Left ventricle myocardium inferior (tissue), 1 donor: ENCODE measurements at places on chromosomes 1 and 21. TPM values are rescaled to one million over a fixed set of nuclear protein-coding genes. Genes with fewer than 3 reads are reported as not detected.
A peak's percentile ranks its signal among the peaks of the same experiment; 100 is the strongest.

GRCh38 chr1:33512226-33513011 lies 40.0 kb downstream of the ZSCAN20 start:
- H3K27ac ChIP-seq = no peak overlapping the region
- no peak overlapping the region for H3K4me3 ChIP-seq
- H3K27me3 ChIP-seq = no peaks in the 10 kb centered on the region
- no peaks in the 10 kb centered on the region for H3K36me3 ChIP-seq
- H3K4me1 ChIP-seq = peaks cover 13% of the 10 kb centered on the region

DNA sequence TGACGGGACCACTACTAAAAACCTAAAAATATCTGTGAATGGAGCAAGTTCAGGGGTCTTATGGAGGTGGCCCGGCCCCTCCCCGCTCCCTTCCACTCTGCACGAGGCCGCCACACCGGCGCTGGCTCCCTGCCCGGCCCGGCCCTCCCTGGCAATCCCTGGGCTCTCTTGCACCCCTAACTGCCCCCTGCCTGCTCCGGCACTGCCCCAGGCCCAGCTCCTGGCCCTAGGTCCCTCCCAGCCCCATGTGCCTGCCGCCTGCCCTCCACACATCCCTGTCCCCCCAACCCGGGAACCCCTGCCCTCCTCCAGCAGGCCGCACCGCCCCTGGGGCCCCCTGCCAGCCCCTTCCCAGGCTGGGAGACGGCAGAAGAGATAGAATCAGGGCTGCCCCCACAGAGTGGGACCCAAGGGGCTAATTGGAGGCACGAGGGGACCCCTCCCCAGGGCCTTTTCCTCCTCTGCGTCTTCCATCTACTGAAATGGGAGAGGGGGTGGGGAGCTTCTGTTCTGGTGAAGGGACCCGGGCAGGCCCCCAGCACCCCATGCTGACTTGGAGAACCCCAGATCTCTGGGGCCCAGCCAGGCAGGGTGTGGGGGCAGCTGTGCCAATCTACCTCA lies 9.3 kb upstream of the CTRC start:
- H3K27me3 ChIP-seq = no peaks in the 10 kb centered on the region
- peaks cover 39% of the 10 kb centered on the region for H3K4me1 ChIP-seq
- no peak overlapping the region for H3K27ac ChIP-seq
- DNase-seq = no peak

DNA sequence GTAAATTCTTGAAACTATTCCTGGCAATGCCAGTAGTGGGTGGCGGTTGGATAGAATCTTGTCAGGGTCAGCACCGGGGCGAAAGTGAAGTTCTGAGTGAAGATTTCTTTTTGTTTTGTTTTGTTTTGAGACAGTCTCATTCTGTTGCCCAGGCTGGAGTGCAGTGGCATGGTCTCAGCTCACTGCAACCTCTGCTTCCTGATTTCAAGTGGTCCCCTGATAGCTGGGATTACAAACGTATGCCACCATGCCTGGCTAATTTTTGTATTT lies 33.3 kb downstream of the PCNT start:
- no peak for DNase-seq
- no peak overlapping the region for H3K4me3 ChIP-seq
- no peaks in the 10 kb centered on the region for H3K4me1 ChIP-seq
- no peak overlapping the region for H3K27ac ChIP-seq
- no peaks in the 10 kb centered on the region for H3K27me3 ChIP-seq
- peaks cover 88% of the 10 kb centered on the region for H3K36me3 ChIP-seq

- DNase-seq = no peak
- H3K27me3 ChIP-seq = no peaks in the 10 kb centered on the region
- peaks cover 85% of the 10 kb centered on the region for H3K36me3 ChIP-seq
- H3K27ac ChIP-seq = no peak overlapping the region
- no peaks in the 10 kb centered on the region for H3K4me1 ChIP-seq
These were observed 17.4 kb downstream of the MRPL39 start for GRCh38 chr21:25589887-25590286.

DNA sequence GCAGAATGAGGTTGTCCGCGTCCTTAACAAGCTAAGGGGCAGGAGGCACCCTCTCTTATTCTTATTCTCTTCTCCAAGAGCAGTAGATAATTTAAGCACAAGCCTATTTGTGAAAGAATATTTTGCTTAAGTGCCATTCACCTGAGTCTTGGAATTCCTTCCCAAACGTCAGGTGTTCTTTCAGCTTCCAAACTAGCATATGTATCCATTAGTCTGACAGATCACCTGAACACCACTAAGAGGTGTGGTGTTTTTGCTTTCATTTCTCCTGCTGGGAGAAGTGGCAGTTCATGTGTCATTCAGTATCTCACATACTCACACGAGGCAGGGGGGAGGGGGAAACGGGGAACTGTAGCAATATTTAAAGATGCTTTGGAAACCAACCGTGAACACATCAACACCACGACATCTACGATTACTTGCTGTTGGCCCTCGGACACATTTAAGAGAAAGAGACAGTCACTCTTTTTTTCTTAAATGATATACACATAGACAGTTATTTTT lies 45.5 kb upstream of the RBM15 start:
- no peaks in the 10 kb centered on the region for H3K27me3 ChIP-seq
- H3K36me3 ChIP-seq = no peaks in the 10 kb centered on the region
- no peak for DNase-seq
- no peak overlapping the region for H3K27ac ChIP-seq
- peaks cover 3% of the 10 kb centered on the region for H3K4me1 ChIP-seq

DNA sequence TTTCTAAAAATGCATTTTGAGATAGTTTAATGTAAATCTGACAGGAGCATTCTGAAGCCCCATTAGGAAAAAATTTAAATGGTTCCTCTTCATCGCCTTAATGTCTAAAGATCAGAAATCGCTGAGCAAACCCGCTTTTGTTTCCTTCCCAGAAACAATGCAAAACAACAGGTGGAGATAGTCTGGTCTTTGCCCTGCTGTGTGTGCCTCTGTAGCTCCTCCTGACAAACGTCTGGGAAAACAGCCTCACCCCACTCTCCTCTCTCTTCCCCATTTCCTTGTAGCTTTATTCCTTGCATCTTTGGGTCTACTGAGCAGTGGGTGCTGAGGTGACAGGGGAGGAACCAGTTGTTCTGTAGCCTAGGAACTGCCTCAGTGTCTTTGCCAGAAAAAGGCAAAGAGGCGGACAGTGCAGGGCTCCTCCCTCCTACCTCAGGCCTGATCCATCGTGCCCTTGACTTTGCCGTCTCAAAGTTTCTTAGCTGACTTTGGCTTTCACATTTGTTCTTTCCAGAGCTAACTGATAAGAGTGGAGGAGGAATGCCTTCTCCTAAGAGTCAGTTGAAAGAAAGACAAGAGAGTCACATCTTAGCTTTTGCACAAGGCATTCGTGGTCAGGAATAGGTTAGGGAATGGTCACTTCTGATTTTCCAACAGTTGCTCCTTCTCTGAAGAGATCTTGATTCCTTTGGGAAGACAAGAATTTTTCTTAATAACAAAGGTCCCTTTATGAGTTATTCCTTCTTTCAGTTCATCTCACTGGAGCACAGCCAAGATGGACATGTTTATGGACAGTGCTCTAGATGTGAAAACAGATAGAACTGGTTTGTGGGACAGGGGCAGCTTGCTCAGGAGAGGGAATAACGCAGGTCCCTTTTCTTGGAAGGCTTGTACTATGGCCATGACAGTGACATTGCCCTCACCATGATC lies 24.9 kb downstream of the SYT11 start:
- no peaks in the 10 kb centered on the region for H3K27me3 ChIP-seq
- no peak overlapping the region for H3K4me3 ChIP-seq
- no peak overlapping the region for H3K27ac ChIP-seq
- H3K36me3 ChIP-seq = peaks cover 15% of the 10 kb centered on the region

- H3K36me3 ChIP-seq = peaks cover 53% of the 10 kb centered on the region
- H3K4me3 ChIP-seq = no peak overlapping the region
- peak overlapping the region; percentile 60 for H3K27ac ChIP-seq
- peaks cover 48% of the 10 kb centered on the region for H3K4me1 ChIP-seq
- H3K27me3 ChIP-seq = no peaks in the 10 kb centered on the region
- no peak for DNase-seq
These were observed 3.0 kb downstream of the CCDC17 start for GRCh38 chr1:45620588-45621500.

DNA sequence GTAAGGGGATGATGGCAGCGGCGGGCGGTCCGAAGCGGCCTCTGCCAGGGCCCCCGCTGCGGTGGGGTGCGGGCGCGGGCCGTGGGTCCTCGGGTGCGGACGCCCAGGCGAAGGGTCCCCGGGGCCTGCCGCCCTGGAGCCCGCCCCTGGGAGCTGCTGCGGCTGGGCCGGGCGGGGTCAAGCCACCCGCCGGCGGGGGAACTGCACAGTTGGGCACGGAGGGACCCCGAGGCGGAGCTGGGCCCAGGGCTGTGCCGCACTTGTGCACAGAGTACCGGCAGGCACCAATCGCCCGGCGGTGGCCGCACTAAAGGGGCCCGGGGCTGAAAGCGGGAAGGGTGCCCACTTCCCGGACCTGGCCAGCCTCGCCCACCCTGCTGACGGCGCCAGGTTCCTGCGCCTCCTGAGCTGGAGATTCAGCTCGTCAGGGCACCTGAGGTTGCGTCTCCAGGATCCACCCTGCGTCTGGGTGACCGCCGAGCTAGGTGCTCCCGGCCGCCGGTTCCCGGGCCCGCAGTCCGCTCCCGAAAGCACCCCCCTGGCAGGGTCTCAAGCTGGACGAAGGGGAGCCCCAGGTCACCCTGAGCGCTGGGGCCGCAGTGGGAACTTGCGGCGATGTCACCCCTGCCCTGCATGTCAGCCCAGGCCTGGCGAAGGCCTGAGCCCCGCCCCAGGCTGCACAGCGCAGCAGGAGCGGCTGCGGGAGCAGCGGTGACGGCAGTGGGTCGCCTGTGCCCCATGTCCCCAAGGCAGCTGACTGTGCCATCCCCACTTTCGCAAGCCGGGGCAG lies 56.7 kb upstream of the ETV3 start:
- peaks cover 7% of the 10 kb centered on the region for H3K4me1 ChIP-seq
- no peaks in the 10 kb centered on the region for H3K36me3 ChIP-seq
- no peak overlapping the region for H3K27ac ChIP-seq
- peak overlapping the region; percentile 47 for H3K4me3 ChIP-seq
- DNase-seq = no peak

- no peaks in the 10 kb centered on the region for H3K36me3 ChIP-seq
- H3K4me1 ChIP-seq = peaks cover 24% of the 10 kb centered on the region
- H3K4me3 ChIP-seq = no peak overlapping the region
- no peak overlapping the region for H3K27ac ChIP-seq
These were observed 8.6 kb downstream of the WNT9A start for GRCh38 chr1:227938911-227939790.

GRCh38 chr1:203726417-203726867 lies 38.5 kb upstream of the LAX1 start:
- no peaks in the 10 kb centered on the region for H3K27me3 ChIP-seq
- no peak overlapping the region for H3K27ac ChIP-seq
- no peak for DNase-seq
- peaks cover 6% of the 10 kb centered on the region for H3K4me1 ChIP-seq
- H3K4me3 ChIP-seq = no peak overlapping the region

- peak overlapping the region; percentile 95 for H3K27ac ChIP-seq
- H3K27me3 ChIP-seq = no peaks in the 10 kb centered on the region
- H3K4me3 ChIP-seq = no peak overlapping the region
- no peaks in the 10 kb centered on the region for H3K36me3 ChIP-seq
- peaks cover 75% of the 10 kb centered on the region for H3K4me1 ChIP-seq
These were observed 259.3 kb upstream of the SGIP1 start for GRCh38 chr1:66274634-66275033.

DNA sequence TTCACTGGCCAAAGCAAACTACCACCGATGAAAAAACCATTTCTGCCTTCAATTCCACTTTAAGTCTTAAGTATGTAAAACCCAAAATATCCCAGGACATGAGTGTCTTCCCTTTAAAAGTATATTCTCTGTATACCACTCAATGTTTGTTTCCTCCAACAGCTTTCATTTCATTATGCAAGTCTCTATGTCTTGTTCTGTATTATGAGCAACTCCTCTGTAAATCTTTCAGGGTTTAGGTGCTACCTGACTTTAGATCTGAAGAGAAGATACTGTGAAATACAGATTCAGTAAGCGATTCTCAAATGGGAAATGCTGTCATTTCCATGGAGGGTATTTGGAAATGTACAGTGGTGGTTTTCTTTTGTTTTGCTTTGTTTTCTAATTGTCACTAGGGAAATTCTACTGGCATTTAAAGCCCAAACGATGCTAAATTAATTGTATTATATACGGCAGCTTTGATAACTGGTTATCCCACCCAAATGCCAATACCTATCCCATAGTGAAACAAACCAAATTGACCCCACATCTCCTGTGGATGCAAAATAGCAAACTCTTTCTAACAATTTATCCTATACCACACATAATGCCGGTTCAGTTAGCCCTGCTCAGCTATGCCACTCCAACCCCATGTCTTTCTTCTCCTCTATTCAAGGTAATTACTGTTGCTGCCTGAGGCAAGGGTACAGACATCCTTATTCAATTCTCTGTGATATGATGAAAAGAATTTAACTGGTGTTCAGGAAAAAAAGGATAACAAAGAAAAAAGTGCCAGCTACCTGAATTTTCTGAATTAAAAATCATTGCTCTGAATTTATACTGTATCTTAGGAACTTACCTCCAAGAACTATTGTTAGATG lies 182.8 kb downstream of the EIF4G3 start:
- no peak overlapping the region for H3K27ac ChIP-seq
- no peaks in the 10 kb centered on the region for H3K27me3 ChIP-seq
- H3K4me3 ChIP-seq = no peak overlapping the region
- H3K4me1 ChIP-seq = no peaks in the 10 kb centered on the region
- no peak for DNase-seq

DNA sequence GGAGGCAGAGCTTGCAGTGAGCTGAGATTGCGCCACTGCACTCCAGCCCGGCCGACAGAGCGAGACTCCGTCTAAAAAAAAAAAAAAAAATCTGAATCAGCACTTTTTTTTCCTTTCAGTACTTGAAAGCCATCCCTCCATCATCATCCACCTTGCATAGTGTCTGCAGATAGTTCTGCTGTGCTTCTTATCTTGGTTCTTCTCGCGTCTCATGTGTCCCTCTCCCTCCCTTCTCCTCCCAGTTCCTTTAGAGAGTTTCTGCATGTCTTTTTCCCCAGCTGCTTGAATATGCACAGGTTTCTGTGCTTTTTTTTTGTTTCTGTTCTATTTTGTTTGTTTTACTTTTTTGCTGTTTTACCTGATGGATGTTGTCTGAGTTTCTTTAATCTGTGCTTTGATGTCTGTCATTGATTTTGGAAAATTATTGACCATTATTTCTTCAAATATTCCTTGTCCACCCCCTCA lies 3.9 kb upstream of the COL18A1 start:
- no peak for DNase-seq
- no peaks in the 10 kb centered on the region for H3K36me3 ChIP-seq
- H3K27ac ChIP-seq = no peak overlapping the region
- H3K27me3 ChIP-seq = no peaks in the 10 kb centered on the region

- H3K27me3 ChIP-seq = peaks cover 50% of the 10 kb centered on the region
- H3K36me3 ChIP-seq = no peaks in the 10 kb centered on the region
- H3K4me1 ChIP-seq = peaks cover 34% of the 10 kb centered on the region
These were observed 432 bp downstream of the AKT3 start for GRCh38 chr1:243849421-243850201.

DNA sequence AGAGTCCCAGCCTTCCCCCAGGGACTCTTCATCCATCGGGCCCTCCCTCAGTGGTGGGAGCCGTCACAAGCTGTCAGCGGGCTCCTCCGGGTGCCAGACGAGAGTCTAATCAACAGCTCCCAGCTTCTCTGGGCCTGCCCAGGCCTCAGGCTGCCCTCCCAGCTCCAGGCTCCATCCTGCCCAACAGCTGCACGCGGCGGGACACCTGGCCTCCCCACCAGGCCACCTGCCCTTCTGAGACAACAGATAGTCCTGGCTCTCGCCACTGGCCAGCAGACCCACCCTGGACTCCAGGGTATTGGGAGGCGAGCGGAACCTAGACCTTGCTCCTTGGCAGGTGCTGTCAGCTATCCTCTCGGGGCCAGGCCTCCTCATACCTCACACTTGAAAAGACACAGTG lies 3.1 kb downstream of the WNT4 start:
- H3K27ac ChIP-seq = no peak overlapping the region
- peaks cover 88% of the 10 kb centered on the region for H3K27me3 ChIP-seq
- H3K4me1 ChIP-seq = peaks cover 16% of the 10 kb centered on the region
- DNase-seq = no peak
- no peak overlapping the region for H3K4me3 ChIP-seq

Gene LRRC39
- 166 TPM for total RNA-seq

Gene FAM151A
- total RNA-seq = 0.80 TPM
